ENCODE measurements at places on chromosomes 1 and 21.

DNA sequence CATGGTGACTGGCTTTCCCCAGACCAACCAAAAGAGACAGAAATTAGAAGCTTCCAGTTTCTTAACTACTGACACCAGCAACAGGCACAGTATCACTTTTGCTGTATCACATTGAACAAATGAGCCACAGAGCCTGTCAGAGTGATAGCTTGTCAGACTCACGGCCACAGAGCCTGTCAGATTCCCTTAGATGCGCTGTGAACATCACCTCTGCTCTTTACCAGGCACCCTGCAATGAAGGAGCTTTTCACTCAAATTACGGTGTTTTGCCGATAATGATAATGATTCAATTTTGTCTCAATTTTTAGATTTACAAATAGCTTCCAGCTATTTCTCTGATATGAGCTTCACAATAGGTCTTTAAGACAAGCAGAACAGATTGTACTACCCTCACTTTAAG, 107.9 kb upstream of the GNG12 start:
- DNase-seq, result no peak

DNA sequence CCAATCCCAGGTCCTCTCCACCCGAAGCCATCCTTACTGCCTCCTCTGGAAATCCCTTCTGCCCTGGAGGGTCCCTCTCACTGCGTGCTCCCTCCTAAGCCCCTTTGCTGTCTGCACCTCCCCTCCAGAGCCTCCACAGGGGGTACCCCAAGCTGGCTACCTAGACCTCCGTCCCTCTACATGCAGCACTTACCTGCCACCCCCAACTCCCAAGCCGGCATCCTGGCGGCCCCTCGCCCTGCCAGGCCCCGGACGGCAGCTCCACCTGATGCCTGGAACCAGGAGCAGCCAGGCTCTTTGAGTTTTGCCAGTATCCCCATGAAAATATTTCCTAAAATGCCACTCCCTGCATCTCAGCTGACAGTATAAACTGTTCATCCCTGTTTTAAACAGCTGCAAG, 4.1 kb downstream of the PRDM15 start:
- DNase-seq, result no peak

GRCh38 chr1:225476538-225476988, 48.7 kb upstream of the LBR start:
- no peak for DNase-seq

- no peak for DNase-seq
These were observed 8.7 kb upstream of the CBR3 start for GRCh38 chr21:36126208-36126565.

- DNase-seq, result no peak
These were observed 23.7 kb downstream of the RNU5D-1 start for GRCh38 chr1:44707112-44707881.

GRCh38 chr1:35433714-35434113, 123.5 kb downstream of the KIAA0319L start:
- DNase-seq, result no peak

DNA sequence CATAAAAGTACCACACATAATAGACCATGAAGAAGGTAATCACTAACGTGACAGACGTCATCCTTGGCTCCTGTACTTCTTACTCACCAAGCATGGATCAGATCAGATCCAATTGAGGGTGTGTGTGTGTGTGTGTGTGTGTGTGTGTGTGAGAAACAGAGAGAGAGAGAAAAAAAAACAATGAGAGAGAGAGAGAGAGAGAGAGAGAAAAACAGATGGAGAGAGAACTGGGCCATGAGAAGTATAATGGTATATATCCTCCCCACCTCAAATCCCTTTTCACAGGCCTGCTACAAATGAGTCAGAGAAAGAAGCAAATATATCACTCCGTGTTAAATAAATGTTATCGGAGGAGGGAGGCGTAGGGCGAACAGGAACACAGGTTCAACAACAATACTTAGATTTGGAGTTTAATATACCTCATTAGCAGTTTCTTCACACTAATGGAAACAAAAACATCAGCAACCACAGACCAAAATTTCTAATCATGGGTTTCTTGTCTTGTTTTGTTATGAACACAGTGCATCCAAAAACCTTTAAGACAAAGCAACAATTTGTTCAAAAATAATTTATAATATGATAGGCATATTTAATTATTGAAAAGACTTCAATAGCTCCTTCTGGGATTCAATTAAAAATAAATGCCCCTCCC, 45.3 kb downstream of the TIAM1 start:
- no peak for DNase-seq

GRCh38 chr1:54962612-54963395, 17.6 kb upstream of the TMEM61 start:
- DNase-seq, result no peak

GRCh38 chr1:245687636-245688535, 533.1 kb downstream of the KIF26B start:
- DNase-seq, result no peak

DNA sequence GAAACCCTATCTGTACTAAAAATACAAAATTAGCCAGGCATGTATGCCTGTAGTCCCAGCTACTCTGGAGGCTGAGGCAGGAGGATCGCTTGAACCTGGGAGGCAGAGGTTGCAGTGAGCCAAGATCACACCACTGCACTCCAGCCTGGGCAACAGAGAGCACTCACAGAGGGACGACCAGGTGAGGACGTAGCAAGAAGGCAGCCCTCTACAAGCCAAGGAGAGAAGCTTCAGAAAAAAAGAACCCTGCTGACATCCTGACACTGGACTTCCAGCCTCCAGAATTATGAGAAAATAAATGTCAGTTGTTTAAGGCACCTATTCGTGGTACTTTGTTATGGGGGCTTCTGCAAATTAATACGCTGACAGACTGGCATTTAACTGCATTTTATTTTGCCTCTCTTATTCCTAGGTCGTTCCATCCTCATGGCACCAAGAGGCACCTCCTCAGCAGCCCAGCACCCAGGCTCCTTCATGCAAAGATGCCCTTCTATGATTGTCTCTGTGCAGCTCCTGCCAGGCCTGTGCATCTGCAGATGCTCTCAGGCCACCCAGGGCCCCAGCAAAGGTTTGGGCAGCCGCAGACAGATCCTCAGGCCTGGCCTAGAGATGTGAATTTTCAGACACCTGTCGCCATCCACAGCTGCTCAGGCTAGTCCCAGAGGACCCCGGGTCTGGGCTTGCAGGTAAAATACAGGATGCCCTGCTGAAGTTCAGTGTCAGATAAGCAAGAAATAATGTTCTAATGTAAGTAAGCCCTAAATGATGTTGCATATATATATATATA, 86.0 kb upstream of the COX20 start:
- DNase-seq, result no peak

DNA sequence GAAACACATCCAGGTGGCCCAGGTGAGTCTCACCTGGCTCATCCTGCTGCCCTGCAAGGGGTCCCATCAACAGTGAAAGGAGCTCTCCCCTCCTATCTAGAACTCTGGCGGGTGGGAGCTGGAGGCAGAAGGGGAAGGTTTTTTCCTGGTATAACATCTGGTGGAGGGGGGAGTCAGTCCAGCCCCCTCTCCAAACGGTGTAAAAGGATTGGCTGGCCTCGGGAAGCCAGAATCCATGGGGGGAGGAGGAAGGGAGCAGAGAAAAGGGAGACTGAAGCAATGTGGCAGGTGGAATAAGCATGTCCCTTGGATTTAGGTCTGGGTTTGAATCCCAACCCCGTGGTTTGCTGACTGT, 1.2 kb upstream of the CAMK2N1 start:
- no peak for DNase-seq

GRCh38 chr1:176876966-176877515, 287.5 kb downstream of the ASTN1 start:
- no peak for DNase-seq

- DNase-seq, result no peak
These were observed 52.1 kb downstream of the ZSCAN20 start for GRCh38 chr1:33524586-33524985.

DNA sequence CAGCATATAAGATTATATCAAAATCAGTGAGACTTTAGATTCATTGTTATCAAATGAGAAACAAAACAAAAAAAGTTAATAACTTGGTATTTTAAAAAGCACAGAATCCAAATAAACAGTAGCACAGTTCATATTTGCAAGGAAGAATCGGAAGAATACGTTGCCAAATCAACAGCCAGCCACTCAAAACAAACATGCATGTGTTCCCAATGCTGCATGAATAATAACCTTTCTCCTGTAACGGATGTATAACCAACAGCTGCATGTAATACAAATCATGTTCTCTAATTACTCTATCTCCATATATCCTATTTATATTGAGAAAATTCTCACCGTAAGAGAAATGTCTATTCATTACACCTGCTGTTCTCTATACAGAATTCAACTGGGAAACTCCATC, 98.9 kb upstream of the FOXD3 start:
- DNase-seq, result no peak

GRCh38 chr1:25532970-25533369, 10.4 kb upstream of the LDLRAP1 start:
- no peak for DNase-seq

- DNase-seq, result no peak
These were observed 607.7 kb downstream of the KIF26B start for GRCh38 chr1:245762396-245762910.

GRCh38 chr1:154758346-154758745, 111.7 kb downstream of the KCNN3 start:
- no peak for DNase-seq

DNA sequence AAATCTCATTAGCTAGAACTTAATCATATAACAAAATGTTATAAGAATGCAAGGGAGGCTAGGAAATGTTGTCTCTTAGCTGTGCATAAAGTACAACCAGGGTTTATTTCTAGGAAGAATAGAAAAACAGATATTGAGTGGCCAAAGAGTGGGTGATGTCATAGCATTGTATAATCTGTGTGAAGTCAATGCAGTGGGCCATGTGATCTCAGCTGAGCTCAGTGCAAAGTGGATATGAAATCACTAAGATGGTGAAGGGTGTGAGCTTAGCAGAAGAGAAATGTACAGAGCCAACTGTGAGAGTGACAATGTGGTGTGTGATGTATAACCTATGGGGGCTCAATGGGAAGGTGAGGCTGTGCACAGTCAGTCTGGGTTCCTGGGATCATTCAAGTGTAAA, 29.7 kb upstream of the DUSP23 start:
- no peak for DNase-seq

- DNase-seq, result no peak
These were observed 475.1 kb upstream of the VAMP3 start for GRCh38 chr1:7295946-7296345.

- no peak for DNase-seq
These were observed 69.5 kb downstream of the LHX8 start for GRCh38 chr1:75203415-75204277.

GRCh38 chr1:2969845-2970291, 51.4 kb upstream of the ACTRT2 start:
- DNase-seq, result no peak

GRCh38 chr1:2956576-2956975, 64.7 kb upstream of the ACTRT2 start:
- no peak for DNase-seq

GRCh38 chr1:204438628-204439027, 27.0 kb upstream of the PPP1R15B start:
- no peak for DNase-seq

- no peak for DNase-seq
These were observed 439.1 kb upstream of the VAMP3 start for GRCh38 chr1:7331926-7332535.

DNA sequence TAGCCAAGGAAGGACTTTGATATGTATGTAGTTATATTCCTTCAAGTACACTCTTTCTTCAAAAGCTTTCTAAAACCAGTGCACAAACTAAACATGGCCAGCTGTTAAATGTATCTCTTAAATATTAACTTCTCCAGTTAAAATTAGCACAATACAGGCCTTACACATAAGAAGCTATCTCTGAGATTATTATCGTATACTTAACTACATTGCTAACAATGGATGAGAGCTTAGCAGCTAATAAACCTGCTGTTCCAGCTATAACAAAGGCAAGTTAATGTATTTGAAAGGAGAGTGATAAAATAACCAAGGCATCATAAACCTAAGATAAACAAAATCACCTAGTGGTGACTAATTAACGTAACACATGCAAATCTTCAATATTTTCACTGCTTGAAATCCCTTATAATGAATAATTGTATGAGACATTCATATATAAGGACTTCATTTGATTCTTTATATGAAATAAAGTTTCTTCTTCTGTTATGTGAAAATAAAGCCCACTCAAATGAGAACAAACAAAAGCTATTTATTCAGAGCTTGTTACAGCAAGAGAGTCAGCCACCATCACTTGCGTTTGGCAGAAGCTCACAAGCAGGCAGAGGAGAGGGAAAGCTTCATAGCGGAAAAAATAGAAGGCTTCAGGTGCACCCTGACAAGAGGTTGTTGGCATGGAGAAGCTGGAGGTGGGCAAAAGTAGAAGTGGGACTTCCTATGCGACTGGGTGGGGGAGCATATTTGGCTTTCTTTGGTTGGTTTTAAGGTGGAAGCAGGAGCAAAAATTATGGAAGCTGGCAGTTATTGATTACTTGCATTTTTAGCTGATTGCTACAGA, 274.1 kb upstream of the CHRM3 start:
- no peak for DNase-seq

All from T-helper 9 cell (primary cell).